Stomach (tissue), 19 donors: ENCODE measurements at places on chromosomes 11 and 22. TPM values are rescaled to one million over a fixed set of nuclear protein-coding genes. Genes with fewer than 3 reads are reported as not detected.

DNA sequence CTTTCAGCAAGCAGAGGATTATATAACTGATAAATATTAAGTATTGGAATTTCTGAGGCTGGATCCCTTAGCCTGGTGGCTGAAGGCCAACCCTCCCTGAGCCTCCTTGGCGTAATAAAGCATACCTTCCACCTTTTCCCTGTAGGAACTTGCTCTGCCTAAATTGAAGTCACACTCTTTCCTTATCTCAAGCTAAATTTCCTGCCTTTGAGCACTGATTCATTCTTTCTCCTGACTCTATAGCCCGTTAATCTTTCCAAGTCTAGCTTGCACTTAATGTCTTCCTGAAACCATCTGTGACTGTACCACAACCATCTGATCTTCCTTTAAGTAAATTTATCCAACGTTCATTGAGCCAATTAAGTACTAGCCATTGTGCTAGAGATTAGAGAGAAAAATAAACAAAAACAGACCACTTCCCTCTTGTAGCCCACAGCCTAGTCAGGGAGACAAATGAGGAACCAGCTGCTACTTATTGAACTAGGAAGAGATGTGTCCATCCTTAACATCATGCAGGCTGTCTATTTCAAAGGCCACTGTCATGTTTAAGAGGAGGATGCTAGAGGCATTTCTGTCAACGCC lies 62.9 kb downstream of the GRK3 start:
- no peak for DNase-seq
- H3K27me3 ChIP-seq, result no peaks in the 10 kb centered on the region
- no peak overlapping the region for H3K27ac ChIP-seq

DNA sequence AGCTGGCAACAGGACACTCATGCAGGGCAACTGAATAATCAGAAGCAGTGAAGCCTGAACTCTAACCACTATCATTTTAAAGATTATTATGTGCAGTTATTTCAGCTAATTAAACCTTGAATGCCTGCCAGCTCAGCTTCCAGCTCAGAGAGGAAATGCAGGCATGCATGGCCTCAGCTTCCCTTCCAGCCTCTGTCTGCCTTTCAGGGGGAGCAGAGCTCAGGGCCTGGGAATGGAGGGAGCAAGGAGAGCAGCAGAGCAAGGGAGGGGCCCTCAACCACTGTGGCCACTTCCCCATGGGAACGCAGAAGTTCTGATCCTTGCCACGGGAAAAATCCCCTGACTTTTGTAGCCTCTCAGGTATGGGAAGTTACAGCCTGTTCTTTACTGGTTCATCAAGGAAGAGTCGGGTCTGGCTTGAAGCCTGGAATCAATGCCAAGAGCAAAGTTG lies 32.5 kb upstream of the APLNR start:
- no peak overlapping the region for H3K27ac ChIP-seq
- DNase-seq, result peak; percentile 54
- no peaks in the 10 kb centered on the region for H3K27me3 ChIP-seq
- H3K4me1 ChIP-seq, result no peaks in the 10 kb centered on the region
- H3K36me3 ChIP-seq, result no peaks in the 10 kb centered on the region

DNA sequence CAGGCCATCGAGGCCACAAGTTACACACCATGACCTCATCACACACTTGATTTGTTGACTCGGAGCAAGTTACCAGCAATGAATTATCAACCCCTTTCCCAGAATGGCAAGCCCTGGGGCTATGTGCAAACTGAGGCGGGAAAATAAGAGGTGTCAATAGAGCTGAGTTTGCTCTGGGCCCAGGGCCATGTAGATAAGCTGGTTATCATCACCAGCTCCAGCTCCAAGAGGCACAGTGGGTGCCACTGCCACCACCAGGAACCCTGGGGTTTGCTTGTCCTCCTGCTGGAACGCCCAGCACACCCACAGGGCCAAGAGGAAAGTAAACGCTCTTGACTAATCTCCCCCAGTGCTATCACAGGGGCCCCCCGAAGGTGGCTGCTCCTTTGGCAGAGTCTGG lies 13.0 kb upstream of the VPS37C start:
- no peaks in the 10 kb centered on the region for H3K36me3 ChIP-seq

The FAM89B gene
- 55.8 TPM for total RNA-seq

The SLC29A2 gene
- total RNA-seq, result 14.3 TPM

The C11orf16 gene
- not detected for total RNA-seq
